ENCODE measurements at places on chromosomes 12 and 14.

- peak; percentile 34 for DNase-seq
Measured at GRCh38 chr14:20757965-20758364, 10.2 kb upstream of the EDDM3B start.

DNA sequence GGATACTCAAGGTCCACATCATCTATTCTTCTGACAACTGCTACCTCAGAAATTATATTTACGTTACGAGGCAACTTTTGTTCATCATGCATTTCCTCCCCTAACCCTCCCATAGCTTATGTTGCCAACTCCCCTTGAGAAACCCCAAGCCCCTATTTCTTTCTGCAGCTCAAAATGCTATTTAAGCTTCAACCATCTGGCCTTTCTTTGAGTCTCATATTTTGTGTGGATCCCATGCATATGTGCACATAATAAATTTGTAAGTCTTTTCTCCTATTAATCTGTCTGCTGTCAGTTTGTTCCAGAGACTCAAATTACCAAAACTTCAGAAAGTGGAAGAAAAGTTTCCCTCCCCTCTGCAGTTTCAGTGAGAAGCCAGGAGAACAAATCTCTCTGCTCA, 444.1 kb downstream of the TRHDE start:
- DNase-seq: no peak

DNA sequence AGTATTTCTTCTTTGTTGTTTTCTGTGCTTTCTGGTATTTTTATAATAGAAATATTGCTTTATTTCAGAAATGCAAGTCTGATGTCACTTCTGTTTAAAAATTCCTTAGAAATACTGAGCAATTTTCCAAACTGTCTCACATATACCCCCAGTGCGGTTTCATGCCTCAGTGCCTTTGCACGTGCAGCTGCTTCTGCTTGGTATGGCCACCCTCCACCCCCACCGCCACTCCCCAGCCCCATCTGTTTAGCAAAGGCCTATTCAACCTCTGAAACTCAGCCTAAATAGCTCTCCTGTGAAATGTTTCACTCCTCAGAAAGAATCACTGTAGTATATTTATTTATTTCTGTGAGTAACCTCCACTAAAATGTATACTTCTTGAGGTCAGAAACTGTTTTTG, 52.3 kb downstream of the PPM1H start:
- no peak for DNase-seq

DNA sequence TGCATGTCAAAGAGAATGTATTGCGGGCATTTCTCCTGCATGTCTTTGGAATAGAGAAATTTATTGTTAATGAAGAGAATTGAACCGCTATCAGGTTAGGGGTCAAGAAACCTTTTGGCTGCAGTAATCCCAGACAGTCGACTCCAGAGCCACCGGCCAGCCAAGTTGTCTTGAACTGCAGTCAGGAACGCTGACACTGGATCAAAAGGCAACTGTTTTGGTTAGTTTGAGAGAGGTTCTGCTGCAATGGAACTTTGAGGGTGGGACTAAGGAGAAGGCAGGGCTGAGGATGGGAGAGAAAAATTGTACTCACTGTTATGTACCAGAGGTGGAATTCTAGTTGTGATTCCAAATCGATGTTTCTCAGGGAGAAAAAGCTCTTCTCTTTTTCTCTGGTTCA, 28.2 kb downstream of the PPFIBP1 start:
- no peak for DNase-seq

DNA sequence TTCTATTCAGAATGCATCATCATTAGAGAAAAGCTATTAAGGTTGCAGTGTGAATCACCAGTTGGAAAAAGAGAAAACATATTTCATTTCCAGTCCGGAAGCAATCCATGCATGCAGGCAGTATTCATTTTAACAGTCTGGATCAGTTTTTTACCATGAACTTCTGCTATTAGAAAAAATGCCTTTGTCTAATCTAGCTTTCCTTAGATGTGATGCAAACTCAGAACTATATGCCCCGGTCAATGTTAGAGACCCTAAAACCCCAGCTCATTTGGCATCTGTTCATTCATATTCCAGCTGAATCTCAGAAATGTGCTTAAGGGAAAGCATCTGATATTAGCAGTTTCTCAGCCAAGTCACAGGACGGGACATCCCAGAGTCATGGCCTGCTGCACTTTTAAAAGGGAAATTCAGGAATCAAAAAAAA, 8.5 kb downstream of the IRAK3 start:
- DNase-seq: no peak
